ENCODE measurements at places on chromosomes 2 and 18.
A peak's percentile ranks its signal among the peaks of the same experiment; 100 is the strongest.

DNA sequence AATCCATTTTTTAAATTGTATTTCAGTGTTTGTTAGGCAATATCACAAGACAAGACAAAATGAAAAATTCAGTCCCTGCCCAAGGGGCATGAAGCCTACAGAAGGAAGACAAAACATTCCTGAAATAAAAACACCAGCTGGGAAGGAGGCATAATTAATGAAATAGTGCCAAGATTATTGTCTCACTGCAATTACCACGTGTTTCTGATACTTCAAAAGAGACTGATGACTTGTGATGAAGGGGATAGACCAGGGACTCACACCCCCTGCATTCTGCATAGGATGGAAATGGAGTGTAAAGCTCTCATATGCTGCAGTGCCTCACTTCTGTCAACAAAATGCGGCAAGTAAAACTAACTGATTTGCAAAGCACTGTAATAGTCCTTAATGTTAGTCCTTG lies 178.1 kb downstream of the BARD1 start:
- no peak for DNase-seq

- no peak for DNase-seq
Measured at GRCh38 chr2:122433123-122433754, 677.8 kb downstream of the TSN start.

DNA sequence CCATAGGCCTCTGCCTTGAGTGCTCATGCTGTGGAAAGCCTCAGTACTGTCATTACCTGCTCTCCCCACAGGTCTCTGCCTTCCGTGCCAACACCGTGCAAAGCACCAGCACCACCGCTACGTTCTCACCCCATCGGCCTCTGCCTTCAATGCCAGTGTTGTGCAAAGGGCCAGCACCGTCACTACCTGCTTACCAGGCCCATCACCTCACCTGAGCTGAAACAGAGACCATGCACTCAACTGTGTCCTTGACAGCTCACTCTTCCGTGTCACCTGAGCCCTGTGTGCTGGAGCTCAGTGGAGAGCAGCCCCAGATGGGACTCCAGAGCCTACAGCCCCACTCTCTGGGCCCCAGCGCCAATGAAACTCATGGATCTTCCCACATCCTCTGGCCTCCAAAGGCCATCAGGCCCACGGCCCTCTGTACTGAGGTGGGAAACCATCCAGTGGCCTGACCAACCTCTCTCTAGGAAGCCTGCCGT lies 62.7 kb downstream of the ZNF516 start:
- no peak for DNase-seq

DNA sequence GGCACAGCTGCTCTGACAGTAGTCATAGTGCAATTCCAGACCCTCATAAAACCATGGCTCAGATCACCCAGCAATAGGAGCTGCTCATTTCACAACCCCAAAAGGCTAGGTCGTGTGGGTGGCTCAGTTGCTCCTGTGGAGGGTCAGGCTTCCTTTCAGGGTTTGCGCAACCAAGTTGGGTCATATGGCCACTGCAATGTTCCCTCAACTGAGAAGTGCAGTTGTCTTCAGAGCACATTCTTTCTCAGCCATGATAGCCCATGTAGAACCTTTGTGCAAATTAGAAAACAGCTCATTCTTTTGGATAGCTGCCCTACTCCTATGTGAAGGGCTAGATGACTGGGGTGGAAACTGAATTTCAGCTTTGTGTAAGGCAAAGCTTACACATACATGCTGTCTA lies 3.2 kb downstream of the SERPINB13 start:
- no peak for DNase-seq

DNA sequence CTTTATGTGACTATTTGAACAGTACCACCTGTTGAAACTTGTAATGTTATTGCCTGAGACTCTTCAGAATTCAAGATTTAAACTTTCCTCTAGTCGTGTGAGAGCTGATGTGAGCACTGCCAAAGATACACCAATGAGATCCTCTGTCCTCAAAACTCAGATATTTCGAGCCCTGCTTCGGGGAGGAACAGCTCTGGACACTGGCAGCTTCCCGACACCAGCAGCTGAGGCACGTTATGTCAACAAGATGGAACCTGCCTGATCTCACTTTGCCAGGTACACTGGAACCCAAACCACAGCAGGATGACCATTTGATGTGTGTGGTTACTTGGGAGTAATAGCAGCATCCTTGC lies 319.9 kb upstream of the RBMS1 start:
- DNase-seq = no peak

GRCh38 chr18:78773819-78774218 lies 205.8 kb upstream of the SALL3 start:
- no peak for DNase-seq

DNA sequence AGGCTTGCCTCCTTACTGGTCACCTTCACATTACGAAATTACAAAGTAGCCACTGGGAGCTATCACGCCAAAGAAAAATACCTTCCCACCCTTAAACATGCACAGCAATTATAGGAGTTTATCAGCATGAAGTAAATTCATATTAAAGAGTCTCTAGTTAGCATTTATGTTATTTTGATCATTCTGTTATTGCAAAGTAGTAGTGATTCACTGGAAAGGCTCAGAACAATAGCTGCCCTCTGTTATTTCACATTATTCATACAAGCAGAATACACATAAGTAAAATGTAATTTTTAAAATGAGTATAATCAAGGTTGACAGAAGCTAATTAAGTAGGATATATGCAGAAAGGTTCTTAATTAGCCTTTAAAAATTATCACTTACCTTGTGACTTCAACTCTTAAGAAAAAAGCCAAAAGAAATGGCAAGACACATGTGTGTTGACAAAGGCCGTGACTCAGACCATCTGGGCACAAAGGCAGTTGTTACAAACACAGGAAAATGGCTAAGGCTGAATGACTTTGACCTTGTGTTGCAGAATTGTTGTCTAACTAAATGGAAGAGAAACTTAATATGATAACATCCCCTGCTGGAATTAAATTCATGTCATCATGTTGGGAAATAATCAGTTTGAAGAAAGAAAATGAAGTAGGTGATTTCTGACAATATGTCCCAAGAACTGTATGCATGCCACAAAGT lies 108.3 kb downstream of the ARL6IP6 start:
- DNase-seq = peak; percentile 7

- no peak for DNase-seq
Measured at GRCh38 chr2:8454797-8455196, 227.1 kb upstream of the ID2 start.

DNA sequence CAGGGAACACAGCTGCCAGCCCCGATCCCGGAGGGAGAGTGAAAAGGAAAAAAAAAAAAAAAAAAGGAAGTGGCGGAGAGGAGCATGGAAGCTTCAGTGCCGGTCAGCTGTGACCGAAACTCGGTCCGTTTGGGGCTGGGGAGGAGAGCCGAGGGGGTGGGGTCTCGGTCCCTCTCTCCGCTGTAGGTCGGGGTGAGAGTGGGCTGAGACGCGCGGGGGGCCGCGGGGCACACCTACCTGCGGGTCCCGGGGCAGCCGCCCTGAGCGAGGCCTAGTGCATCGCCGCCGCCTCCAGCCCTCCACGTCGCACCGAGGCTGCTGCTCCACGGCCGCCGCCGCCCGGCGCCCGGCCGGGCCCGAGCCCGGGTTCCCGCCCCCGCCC lies 536 bp downstream of the VPS54 start:
- DNase-seq = peak; percentile 61

GRCh38 chr2:219335373-219335786 lies 2.8 kb upstream of the RESP18 start:
- no peak for DNase-seq

GRCh38 chr2:189866296-189866695 lies 82.0 kb downstream of the PMS1 start:
- no peak for DNase-seq

- peak; percentile 29 for DNase-seq
Measured at GRCh38 chr2:75476761-75477160, 84.0 kb downstream of the EVA1A start.

- DNase-seq = no peak
Measured at GRCh38 chr2:28544405-28544921, 48.6 kb downstream of the PLB1 start.
